RPMI7951 (cell line): ENCODE measurements at places on chromosomes 11 and 22. TPM values are rescaled to one million over a fixed set of nuclear protein-coding genes. Genes with fewer than 3 reads are reported as not detected.

DNA sequence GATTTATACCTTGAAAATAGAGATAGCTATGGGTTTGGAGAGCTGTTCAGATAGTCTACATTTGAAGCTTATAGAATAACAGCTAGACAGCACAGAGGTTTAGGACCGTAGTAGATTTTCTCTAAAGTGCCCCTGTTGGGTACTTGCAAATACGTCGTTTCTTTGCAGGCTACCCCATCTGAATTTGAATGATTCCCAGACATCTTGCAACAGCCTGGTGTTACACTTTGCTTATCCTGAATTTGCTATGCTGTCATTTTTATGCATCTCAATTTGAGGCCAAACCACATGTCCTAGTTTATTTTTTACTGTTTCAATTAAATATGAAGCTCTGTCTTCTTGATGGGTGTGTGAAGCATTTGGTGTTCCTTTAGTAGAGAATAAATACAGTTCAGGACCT, 142.1 kb downstream of the WNT11 start:
- DNase-seq: no peak

- DNase-seq: no peak
These were observed 84.2 kb downstream of the BLID start for GRCh38 chr11:122031813-122032212.

DNA sequence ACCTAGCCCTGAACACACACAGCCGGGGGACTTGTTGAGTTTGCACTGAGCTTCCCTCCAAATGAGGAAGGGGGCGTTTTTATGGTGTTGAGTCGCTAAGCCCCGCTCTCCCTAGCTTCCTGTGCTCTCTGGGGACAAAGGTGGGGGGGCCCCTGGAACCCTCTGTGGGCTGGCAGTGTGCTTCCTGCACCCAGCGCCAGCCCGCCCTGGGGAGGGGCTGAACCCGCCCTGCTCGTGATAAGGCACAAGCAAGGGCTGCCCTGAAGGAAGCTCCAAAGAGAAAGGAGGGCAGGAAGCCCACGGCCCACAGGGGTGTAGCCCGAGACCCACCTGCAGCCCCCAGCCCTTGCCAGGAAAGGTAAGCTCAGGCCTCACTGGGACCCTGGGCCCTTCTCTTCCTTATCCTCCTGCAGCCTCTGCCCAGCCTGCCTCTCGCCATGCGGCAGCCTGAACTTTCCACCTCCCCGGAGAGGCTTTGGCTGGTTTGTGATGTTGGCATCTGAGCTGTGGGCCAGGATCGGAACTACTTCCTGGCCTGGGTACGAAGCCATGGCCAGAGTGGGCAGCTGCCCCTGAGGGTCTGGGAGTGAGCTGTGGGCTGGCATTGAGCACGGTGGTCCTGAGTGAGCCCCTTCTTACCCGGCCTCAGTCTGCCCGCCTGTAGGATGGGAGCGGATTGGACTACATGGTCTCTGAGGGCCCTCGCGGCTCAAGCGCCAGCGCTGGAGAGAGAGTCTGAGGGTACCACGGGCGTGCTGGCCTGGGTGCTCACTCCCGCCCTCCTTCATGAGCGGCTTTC, at the start of gene FERMT3:
FERMT3 (plus strand) TSS at position 265 of the 799 bp plus-strand sequence. CDS start 644 bp downstream, outside the sequence.
- peak; percentile 29 for DNase-seq

DNA sequence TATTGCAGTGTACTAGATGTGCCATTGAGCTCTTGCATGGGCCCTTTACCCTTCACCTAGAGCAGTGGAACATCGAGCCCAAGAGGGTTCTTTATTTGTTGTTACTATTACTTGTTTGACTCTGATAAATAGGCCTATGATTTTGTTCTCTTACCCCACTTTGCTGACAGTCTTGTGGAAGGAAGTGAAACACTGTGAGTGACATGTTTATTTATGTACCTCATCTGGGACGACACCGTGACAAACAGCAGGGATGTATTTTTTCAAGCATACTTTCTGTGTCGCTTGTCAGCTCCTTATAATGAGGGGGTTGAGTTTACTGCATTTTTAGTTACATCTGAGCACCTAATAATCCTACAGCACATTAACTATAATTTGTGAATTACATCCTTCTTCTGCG, 1010.3 kb upstream of the TENM4 start:
- no peak for DNase-seq

DNA sequence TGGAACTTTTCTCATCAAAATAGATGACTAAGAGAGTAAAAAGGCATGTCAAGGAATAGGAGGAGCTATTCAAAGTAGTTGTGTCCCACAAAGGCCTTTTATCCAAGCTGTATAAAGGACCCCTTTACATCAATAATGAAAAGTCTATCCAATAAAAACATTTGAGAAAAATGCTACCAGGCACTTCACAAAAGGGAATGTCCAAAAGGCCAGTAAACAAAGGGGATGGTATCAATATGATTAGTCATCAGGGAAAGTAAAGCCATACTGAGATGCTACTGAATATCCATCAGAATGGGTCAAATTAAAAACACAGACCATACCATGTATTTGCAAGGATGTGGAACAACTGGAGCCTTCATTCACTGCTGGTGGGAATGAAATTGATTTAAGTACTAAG, 224.9 kb downstream of the NELL1 start:
- DNase-seq: no peak

GRCh38 chr11:116242006-116242405, 530.8 kb downstream of the BUD13 start:
- no peak for DNase-seq

GRCh38 chr11:2549876-2550605, 105.2 kb downstream of the KCNQ1 start:
- DNase-seq: no peak

GRCh38 chr11:45820211-45820857, 15.4 kb downstream of the SLC35C1 start:
- DNase-seq: no peak

DNA sequence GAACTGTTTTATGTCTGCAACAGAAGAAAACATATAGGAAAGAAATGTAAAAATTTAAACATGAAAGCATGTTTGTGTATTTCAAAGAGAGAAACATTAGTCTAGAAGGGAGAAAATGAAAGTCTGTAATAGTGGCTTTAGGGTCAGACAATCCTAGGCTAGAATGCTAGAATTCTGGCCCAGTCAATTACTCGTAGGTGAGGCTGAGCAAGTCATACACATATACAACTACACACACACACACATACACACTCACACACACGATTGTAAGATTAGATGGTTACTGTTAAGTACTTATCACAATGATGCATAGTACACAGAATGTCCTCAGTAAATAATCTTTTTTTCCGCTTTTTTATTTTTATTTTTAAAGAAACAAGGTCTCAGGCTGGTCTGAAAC, 37.7 kb upstream of the PCF11 start:
- no peak for DNase-seq

- DNase-seq: peak; percentile 94
These were observed at the start of gene APOL2 for GRCh38 chr22:36239401-36240171. APOL2 (minus strand) TSS chr22:36239527; CDS start chr22:36233162, 6,365 bp downstream.

DNA sequence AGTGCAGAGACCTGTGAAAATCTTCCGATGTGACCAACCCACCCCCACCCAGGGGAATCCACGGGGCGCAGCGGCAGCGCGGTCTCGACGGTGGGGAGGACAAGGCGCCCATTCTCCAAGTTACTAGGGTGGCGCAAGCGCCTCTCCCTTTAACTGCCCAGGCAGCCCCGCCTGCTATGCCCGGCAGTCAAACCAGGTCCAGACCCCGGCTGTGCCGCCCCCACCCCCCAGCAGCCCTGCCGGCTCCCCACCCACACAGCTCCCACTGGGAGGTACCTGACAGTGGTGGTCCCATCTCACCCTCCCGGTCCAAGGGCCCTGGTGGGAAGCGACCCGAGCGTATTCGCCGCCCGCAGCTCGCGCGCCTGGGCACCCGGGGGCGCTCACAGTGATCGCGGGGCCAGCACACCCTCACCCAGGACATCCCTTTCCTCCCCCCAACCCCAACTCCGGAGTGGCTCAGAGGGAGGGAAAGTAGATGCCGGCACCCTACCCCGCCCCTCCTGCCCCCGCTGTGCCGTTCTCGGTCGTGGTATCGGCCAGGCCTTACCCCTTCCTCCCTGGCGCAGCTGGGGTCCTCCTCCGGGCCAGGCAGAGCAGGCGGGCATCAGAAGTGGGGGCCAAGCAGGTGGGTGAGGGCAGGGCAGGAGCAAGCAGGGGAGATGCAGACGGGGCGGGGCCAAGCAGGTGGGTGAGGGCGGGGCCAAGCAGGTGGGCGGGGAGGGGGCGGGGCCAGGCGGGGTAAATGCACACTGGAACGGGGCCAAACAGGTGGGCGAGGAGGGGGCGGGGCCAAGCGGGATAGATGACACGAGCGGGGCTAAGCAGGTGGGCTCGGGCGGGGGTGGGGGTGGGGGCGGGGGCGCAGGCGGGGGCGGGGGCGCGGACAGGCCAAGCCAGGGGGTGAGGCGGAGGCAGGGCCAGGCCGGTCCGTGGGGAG, at the start of gene TRPM5:
TRPM5 (minus strand) TSS at position 634 of the 940 bp plus-strand sequence. CDS start 21,478 bp downstream, outside the sequence.
- DNase-seq: no peak

DNA sequence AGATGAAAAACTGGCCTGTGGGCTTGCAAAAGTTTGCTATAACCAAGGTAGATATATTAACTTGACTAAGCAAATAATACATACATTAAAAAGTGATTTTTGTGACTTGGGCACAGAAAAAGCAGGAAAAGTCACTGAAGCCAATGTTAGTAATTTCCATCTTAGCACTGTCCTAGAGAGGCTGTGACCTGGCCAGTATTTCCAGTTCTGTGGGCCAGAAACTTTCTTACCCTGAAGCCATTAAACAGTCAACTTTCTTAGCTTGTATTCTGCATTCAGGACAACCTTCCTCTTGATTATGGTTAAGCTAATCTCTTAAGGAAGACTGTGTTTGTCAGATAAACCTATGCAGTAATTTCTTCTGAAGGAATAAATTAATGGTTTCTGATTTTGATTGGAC, 22.3 kb upstream of the SLC36A4 start:
- DNase-seq: no peak

DNA sequence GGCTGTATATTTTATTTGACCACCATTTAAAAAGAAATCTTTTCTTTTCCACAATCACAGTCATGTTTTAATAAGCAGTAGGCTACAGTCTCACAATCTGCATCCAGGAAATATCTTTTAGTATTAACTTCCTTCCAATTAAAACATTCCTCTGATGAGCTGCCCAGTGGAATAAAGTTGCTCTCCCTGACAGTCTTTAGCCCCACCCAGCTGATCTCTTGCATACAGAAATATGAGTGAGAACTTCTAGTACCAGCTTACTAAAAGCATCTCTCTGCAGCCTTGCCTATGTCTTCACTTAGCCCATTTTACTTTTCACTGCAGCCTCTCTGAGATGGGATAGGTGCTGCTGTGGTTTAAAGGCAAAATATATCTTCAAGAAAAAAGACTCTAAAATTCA, 143.4 kb upstream of the ANO3 start:
- no peak for DNase-seq

DNA sequence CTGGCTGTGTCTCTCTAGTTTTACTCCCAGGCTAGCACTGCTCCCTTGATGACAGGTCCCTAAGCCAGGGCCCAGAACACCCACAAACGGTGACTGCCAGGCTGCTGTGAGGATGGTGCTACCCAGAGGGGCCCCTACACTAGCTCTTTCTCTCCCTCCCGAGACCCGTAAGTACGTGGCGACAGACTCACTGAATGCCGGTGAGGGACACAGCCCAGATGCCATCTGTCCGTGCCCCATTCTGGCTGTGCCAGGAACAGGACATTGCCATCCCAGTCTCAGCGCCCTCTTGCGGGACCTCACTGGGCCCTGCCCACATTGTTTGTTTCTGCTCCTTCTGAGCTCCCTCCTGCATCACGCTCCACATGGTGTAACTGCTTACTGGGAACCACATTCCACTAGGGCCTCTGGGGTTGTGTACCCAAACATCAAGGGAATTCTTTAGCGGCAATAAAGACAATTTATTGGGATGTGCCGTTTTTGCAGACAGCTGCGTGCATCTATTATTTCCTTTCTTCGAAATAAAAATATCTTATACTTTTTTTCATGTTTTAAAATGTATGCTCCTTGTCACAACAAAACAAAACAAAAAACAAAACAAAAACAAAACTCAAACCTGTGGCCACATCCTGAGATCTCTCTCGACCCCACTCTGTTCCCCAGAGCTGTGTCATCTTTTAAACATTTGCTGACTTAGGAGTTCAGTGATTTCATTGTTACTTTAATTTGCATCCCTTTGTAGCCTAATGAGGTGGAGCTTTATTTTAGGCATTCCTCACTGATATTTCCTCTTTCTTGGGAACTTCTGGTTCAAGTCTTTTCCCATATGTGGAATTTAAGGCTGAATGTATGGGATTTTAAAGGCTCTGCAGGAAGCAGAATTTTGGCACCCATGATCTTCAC, 4.4 kb upstream of the TPCN2 start:
- DNase-seq: peak; percentile 67

GRCh38 chr22:43182726-43183125, 4.2 kb downstream of the TTLL12 start:
- DNase-seq: no peak

DNA sequence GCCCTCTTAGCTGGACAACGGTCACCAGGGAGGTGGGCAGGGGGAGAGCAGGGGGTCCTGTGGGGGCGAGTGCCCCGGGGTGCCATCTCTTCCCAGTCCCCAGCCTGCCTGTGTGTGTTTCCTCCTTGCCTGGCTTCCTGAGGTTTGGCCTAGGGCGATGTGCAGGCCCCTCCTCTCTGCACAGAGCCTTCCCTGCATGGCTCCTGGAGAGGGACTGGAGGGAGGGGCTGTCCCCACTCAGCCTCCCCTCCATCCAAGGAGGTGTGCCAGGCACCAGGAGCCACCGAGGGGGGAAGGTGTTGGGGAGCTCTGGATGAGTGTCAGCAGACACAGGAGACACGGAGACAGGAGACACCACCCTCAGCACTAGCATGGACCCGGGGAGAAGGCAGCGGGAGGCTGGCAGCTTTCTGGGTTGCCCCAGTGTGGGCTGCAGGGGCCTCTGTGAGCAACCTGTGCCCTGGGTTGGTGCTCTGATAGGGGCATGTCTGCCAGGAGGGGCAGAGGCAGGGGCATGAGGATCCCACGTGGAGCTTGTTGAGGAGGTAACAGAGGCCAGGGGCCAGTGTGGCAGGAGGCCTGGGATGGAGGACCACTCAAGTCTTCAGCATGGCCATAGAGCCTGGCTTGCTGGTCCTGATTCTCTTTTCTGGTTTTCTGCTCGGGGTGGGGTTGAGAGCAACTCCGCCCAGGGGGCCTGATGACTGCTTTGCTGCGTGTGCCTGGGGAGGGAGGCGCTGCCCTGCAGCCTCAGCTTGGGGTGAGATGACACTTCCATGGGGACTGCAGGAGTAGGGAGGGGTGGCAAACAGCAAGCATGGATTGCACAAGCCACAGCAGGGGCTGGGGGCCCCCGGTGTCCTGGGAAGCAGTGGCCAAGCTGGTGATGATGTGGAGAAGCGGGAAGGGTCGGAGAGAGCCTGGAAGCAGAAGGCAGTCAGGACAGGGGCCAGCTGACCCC, 78.8 kb downstream of the ST3GAL4 start:
- no peak for DNase-seq

- DNase-seq: no peak
These were observed 457.1 kb upstream of the TENM4 start for GRCh38 chr11:79897896-79898295.

Gene IGF2
- not detected in 2 replicates for total RNA-seq

Gene ESAM
- total RNA-seq: not detected in 2 replicates

Gene DTX4
- 0.48 and 0.49 TPM in 2 replicates for total RNA-seq

Gene OR51I1
- 0.20 TPM in 1 of 2 replicates, not detected in the other for total RNA-seq

Gene TECTA
- 0.12 TPM in 1 of 2 replicates, not detected in the other for total RNA-seq

Gene CCDC15
- 10.9 and 11.4 TPM in 2 replicates for total RNA-seq

Gene SCT
- total RNA-seq: not detected in 2 replicates

Gene ZNF214
- 2.6 and 3.5 TPM in 2 replicates for total RNA-seq

Gene ASCL2
- total RNA-seq: not detected in 2 replicates

Gene C22orf31
- not detected in 2 replicates for total RNA-seq

Gene SEZ6L
- not detected in 2 replicates for total RNA-seq

Gene GLYAT
- total RNA-seq: 0.60 TPM in 1 of 2 replicates, not detected in the other

Gene NTM
- 38.7 and 47.8 TPM in 2 replicates for total RNA-seq
